NCI-H2081 treated with DMSO at 0.1 percent for 48 hours (cell line): ENCODE measurements at places on chromosomes 12 and 14.
A peak's percentile ranks its signal among the peaks of the same experiment; 100 is the strongest.

DNA sequence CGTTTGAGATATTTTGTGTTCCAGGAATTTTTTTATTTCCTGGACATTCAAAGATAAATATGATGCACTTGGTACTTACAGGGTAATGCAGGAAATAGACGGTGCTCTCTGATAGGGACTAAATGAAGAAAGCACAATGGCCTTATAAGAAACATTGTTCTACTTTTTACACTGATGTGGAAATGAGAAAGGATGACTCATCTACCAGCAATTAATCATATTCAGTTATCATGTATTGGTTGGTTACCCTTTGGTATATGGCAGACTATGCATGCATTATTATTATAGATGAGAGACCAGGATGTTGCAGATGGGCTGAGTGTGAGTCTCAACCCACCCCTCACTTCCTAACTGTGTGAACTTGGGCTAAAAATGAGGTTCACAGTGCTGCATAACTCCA lies 222.2 kb downstream of the FLRT2 start:
- no peak for DNase-seq

DNA sequence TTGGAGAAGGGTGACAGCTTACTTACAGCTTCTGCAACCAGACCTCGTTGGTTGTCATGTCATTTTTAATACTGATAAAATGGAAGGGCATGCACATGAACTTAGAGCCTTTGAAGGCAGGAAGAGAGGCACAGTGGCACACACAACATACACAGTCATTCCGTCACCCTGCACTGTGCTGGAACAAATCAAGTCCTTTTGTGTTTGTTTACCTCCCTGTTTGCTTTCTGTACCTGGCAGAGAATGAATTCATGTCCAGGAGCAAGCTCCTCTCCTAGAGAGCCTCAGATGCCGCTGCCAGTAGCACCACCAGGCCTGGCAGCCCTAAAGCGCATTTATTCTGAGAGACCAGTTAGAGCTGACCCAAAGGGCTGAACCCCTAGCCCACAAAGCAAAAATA lies 460.3 kb downstream of the EGLN3 start:
- DNase-seq = no peak

DNA sequence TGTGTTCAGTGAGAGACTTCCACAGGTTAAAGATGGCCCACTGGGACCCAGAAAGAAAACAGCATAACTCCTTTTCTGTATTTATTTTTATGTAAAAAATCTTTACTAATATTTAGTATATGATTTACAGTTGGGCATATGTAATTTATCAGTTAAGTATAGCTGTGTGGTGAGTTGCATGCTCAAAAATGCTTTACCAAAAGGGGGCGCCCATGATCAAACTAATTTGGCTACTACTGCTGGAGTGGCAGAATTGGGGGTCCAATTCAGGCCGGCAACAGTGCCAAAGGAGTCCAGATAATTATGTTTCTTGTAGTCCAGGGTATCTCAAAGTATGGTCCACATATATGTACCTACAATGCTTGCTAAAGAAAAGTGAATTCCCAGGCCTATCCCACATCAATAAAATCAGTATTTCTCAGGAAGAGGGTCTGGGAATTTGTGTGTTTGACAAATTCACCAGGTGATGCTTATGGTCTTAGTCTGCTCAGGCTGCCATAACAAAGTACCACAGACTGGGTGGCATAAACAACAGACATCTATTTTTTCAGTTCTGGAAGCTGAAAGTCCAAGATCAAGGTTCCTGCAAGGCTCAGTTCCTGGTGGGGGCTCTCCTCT lies 152.0 kb downstream of the KTN1 start:
- no peak for DNase-seq

DNA sequence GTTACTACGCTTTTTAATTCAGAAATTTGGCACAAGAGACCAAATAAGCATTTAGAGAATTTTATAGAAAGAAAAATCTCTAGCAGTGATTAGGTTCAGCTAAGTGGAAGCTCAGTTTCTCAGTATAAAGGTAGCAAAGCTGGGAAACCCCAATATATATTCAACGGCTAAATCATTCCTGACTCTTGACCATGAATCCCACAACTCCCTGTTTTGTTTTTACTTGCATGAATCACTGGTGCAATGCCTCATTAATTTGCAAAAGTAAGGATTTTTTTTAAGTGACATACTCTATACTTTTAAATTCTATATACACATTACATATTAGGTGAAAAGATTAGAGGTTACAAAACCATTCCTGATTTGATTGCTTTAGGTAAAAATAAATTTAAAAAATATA lies 74.3 kb upstream of the PLEKHG7 start:
- DNase-seq = no peak

GRCh38 chr14:64510825-64511671 lies 6.5 kb downstream of the ZBTB1 start:
- peak; percentile 18 for DNase-seq

- DNase-seq = no peak
Measured at GRCh38 chr14:23446291-23446851, 10.9 kb upstream of the MYH7 start.

- no peak for DNase-seq
Measured at GRCh38 chr14:74575507-74575906, 36.5 kb downstream of the LTBP2 start.

- DNase-seq = no peak
Measured at GRCh38 chr14:56501909-56502530, 77.6 kb upstream of the TMEM260 start.

GRCh38 chr12:42396473-42397259 lies 70.7 kb downstream of the PPHLN1 start:
- no peak for DNase-seq

DNA sequence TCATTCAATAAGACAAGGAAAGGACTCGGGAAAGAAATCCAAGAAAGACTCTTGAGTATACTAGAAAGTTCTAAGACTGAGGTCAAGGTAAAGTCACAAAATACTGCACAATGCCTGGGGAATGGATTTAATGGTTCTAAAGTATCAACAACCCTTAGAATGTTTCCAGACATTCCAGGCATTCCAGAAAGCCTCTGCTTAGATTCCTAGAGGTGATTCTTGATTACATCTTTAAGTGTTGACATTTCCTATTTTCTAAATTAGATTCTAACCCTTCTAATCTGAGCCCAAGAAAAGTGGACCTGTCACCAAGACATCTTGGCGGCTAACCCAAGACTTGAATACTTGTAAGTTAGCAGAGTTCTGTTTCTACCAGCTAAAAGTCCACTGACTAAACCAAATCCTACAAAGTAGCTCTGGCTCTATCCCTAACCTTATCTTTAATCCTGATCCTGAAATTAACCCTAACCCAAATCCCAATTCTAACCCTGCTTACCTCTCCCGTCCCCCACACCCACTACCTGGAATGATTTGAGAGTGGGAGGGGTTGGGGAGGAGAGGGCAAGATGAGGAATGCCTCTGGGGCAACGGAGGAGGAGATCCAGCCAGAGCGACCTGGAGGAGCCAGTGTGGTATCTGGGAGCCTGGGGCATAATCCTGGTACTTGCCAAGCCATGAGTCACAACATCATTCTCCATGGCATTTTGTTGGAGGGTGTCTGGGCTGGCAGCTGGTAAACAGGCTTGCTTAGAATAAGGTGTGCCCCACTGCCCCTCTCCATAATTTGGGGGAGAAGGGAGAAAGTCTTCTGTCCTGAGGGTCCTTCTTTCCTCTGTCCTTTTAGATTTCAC lies 93.4 kb upstream of the HOXC13 start:
- DNase-seq = no peak

DNA sequence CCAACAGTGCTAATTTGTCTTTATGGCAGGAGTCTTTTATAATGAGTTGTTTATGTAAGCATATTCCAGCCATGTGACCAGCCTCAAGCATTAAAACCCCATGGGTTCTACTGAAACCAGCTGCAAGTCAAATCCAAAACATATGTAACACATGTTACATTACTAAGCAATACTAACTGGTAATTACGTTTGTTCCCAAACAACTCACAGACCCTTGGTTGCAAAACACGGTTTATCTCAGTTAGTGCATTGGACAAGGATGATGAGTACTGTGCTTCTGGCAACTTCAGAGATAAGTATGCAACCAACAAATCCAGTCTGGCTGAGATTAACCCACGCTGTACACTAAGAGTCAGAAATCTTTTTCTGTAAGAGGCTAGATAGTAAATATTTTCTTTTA lies 110.1 kb upstream of the FAR2 start:
- no peak for DNase-seq

DNA sequence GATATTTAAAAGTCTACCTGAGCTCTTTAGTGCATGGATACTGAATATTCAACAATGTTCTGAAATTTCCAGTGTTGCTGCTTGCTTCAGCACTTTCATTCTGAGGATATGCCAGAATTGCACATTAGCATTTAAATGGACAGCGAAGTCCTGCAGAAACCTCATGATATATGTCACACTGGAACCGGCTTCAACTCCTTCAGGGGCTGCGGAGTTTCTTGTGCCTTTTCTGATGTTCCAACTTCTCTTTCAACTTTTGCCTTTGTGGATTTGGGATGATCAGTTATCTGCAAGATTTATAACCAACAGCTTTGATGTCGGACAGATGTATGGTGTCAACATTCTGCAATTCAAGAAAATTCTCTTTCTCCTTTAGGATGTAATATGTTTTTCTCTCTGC lies 142.5 kb upstream of the LMNTD1 start:
- DNase-seq = no peak

DNA sequence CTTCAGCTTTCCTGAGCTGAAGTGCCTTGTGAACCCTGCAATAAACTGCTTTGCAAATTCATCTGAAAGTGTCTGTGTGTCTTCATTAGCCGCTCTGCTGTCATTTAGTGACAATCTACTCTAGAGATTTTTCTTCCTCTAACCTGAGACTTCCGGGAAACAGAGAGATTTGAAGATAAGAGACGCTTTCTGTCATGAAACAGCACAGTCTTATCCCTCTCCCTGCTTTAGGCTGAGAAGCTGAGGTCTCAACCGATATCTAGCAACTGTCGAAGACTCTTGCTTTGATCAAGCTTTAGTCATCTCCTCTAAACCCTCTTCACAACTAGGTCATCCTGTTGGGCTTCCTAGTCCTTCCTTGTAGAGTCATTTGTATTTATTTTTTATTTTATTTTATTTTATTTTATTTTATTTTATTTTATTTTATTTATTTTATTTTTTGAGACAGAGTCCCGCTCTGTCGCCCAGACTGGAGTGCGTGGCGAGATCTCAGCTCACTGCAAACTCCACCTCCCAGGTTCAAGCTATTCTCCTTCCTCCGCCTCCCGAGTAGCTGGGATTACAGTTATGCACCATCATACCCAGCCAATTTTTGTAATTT lies 1.2 kb downstream of the RNASE2 start:
- no peak for DNase-seq

DNA sequence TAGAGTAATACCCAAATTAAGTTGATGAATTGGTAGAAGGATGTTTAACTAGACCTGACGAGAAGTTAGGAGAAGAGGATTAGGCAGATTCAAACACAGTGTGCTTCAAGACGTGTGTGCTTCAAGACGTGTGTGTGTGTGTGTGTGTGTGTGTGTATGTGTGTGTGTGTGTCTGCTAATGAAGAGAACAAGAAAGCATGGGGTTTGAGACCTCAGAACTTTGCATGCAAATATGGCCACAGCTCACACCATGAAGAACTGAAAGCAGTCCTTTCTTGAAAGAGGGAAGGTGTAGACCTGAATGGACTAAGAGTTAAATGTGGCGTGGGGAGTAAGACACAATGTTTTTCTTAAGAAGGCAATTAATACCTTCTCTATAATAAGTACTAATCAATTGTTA lies 32.5 kb upstream of the SSPN start:
- DNase-seq = no peak
